ENCODE measurements at places on chromosomes 4 and X.

GRCh38 chr4:108346818-108347210 lies 178.1 kb upstream of the LEF1 start:
- no peak for DNase-seq

DNA sequence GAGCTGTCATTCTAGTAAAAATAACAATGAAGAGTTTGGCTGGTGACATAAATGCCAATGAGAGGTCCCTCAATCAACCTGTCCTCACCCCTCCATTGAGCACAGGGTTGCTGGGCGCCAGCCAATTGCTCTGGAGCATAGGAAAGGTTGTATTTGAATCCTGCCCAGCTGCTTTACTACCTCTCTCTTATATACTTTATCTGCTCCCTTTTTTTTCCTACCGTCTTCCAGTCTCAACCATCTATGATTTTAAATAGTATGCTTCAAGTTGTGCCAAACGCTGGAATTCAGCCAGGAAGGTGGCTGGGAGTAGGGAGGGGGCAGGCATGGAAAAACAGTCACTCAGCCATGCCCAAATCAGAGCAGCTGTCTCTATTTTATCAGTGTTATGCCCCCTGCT lies 153.8 kb downstream of the NR3C2 start:
- no peak for DNase-seq

- DNase-seq, result no peak
Measured at GRCh38 chrX:29431895-29432294, 783.5 kb upstream of the MAGEB2 start.

DNA sequence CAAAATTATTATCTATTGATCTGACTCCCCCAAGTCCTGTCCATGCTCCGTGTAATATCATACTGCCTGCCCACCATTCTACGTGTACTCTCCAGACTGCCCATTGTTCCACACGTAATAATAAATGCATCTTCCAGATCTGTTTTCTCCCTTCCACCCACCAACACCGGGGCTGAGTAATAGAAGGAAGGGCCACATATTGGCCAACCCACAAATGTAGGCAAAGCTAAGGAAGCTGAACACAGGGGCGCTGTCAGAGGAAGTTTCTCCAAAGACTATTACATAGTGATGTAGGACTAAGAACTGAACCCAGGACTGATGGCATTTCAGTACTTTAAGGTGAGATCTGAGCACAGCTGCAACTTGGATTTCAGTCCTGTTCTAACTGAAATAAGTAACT lies 135.8 kb upstream of the GUCY1A1 start:
- DNase-seq, result no peak

- DNase-seq, result no peak
Measured at GRCh38 chr4:139977838-139978609, 176.0 kb downstream of the MAML3 start.

- no peak for DNase-seq
Measured at GRCh38 chr4:88382621-88383020, 4.0 kb downstream of the HERC6 start.

- no peak for DNase-seq
Measured at GRCh38 chr4:11313157-11313943, 115.3 kb downstream of the HS3ST1 start.

DNA sequence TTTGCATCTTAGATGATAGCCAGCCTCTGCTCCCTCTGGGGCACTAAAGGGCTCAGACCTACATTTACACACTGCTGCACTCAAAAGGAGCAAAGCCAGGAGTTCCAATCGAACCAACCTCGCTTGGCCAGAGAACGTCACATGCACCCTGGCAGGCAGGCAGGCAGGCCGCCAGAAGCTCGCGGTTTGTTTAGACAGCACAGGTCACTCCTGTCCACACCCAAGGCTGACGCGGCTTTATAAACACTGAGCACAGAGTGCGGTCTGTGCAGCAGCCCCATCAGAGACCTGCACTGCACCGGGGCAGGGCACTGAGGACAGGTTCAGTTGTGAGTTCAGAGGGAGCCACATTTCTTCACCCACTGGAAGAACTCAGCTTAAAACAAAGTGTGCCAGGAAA lies 143.9 kb downstream of the BCOR start:
- DNase-seq, result no peak

DNA sequence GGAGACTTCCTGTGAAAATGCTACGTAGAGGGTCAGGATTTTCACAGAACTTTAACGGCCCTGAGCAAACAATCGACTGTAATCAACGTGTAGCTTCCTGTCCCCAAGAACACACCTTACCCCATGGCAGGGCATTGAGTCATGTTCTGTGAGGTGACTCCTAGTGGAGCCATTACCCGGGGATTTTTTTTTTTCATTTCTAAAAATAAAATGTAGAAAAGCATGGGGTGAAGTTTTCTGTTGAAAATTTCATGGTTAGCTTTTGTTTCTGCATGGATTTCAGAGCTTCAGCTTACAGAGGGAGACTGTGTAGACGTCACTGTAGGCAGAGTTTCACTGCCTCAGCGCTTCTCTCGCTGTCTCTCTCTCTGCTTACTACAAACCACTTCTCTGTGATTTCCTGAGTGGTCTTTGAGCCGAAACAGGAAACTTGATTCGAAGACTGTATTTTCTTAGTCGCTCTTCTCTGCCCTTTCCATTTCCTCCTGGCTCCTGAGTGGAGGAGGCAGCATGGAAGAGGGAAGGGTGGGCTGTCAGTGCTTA lies 111.7 kb downstream of the NFKB1 start:
- DNase-seq, result peak; percentile 41

- no peak for DNase-seq
Measured at GRCh38 chrX:154541896-154542722, 4.5 kb downstream of the G6PD start.

DNA sequence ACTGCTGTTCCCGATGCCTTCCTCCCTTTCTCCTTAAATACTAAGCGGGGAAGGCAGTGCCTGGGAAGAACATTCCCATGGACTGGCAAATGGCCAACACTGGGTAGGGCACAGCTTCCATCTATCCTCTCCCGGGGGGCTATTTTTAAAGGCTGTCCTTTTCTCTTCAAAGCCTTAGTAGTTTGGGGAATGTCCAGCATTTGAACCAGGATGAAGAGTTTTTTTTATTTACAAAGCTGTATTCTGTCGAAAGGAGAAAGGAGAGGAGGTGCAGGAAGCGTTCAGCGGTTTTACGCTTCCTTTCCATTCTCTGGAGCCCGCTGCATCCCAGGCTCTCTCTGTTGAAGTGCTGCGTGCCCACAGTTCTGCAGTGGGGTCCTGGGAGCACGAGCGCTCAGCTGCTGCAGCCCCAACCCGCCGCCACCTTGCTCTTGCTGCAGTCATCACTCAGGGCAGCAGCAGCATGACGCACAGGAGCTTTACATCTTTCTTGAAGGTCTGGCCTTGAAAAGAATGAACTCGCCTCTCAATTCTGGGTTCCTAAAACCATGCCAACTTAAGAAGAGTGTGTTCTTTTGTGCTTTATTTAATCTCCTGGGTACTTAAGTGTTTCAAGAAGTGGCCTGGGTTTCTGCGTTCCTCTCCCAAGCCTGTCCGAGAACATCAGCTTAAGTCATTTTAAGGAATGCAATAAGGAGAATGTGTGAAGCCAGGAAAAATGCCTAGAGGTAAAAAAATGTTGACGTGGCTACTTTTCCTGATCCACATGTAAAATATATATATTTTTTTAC lies 427.2 kb downstream of the MAPK10 start:
- DNase-seq, result no peak

GRCh38 chr4:128471576-128471975 lies 184.0 kb upstream of the PGRMC2 start:
- no peak for DNase-seq

- DNase-seq, result no peak
Measured at GRCh38 chr4:109276482-109277095, 25.9 kb downstream of the COL25A1 start.

GRCh38 chr4:119315036-119315435 lies 6.9 kb downstream of the FABP2 start:
- DNase-seq, result no peak

- DNase-seq, result no peak
Measured at GRCh38 chr4:88286897-88287296, 2.5 kb upstream of the PPM1K start.

GRCh38 chrX:19958552-19959486 lies 32.0 kb downstream of the BCLAF3 start:
- no peak for DNase-seq

GRCh38 chr4:55012363-55013230 lies 112.8 kb downstream of the KDR start:
- no peak for DNase-seq

DNA sequence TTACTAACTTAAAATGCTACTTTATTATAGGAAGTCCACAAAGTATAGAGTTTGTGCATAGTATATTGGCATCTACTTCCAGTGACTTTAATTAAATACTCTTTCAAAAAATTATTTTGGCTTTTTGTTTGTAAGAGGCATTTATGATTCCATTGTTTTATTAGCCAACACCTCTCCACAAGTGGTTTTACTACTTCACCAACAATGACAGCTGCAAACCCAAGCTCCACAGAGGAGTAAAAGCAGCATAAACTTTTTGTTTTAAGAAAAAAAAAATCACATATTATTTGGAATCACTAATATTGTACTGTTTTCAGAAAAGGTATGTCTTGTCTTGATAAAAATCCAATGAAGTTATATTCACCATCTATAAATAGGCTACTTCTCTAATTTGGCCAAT lies 88.5 kb downstream of the FIP1L1 start:
- DNase-seq, result no peak

GRCh38 chr4:92520563-92520962 lies 216.8 kb downstream of the GRID2 start:
- DNase-seq, result no peak

- no peak for DNase-seq
Measured at GRCh38 chrX:24465532-24465865, 413 bp downstream of the PDK3 start.

DNA sequence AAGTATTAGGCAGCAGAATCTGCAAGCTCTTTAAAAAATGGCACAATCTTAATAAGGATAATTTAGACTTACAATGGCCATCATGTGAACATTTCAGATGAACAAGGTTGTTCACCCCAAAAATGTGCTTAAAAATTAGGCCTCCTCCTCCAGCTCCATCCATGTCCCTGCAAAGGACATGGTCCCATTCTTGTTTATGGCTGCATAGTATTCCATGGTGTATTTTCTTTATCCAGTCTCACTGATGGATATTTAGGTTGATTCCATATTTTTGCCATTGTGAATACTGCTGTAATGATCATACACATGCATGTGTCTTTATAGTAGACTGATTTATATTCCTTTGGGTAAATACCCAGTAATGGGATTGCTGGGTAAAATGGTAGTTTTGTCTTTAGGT lies 29.1 kb upstream of the MAGEA8 start:
- no peak for DNase-seq

DNA sequence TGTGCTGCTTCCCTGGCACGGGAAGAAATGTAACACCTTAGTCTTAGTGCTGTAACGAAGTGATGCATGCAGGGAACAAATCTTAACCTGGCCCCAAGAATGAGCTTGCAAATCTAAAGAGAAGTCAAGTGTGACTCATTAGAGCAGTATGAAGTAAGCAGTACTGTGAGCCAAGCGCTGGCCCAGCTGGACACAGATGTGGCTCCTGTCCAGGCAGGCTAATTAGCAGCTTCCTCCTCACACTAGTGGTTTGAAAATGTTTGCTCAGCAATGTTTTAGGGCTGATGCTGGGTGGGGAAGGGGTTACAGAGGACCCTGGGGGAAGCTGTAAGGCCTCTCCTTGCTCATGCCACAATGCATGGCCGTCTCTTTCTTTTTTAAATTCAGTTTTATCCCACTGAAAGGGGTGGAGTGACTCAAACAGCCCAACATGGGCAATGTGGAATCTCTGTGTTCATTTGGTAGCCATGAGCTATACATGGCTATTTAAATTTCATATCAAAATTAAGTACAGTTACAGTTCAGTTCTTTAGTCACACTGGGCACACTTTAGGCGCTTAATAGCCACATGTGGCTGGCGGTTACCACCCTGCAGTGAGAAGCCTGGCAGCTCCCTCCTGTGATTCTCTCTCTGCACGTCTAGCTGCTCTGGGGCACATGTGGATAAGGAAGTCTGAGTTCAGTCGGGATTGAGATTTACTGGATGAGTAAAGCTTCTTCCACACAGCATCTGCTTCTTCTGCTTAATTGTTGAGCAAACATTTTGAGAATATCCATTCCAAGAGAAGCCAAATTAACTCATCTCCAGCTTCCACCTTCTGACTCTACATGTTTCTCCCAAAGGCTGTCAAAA lies 48.8 kb downstream of the MAP7D2 start:
- DNase-seq, result no peak

- DNase-seq, result no peak
Measured at GRCh38 chr4:173498023-173498422, 32.0 kb downstream of the HAND2 start.

- no peak for DNase-seq
Measured at GRCh38 chr4:10031668-10032590, 10.6 kb upstream of the SLC2A9 start.

DNA sequence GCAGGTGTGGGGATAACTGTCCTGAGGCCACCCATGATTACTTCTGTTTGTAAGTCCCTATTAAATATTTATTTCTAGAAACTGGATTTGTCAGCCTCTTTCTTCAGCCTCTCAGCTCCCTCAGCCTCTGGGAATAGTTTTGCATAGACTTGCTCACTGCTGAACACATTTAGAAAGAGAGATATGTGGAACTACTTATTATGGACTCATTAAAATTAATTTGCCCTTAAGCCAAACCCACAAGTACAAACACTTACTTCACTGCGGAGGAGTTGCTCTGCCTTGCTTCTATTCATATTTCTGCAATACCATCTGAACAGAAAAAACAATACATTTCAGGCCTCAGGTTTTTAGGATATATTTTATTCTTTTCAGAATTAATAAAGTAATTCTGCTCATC lies 22.4 kb upstream of the TXK start:
- no peak for DNase-seq

DNA sequence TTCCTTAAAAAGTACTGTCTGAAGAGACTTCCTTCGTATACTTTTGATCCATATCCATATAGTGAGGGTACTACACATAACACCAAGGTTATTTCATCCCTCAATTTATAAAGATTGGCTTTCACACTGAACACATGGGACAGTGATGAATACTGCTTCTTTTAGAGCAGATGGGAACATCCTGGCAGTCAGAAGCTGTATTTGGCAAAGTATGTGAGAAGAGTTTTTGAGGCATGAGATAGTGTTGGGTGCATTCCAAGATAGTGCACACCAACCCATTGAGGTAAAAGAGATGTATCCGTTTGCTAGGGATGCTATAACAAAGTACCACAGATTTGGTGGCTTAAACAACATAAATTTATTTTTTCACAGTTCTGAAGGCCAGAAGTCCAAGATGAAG lies 141.1 kb downstream of the MOSPD2 start:
- DNase-seq, result no peak

DNA sequence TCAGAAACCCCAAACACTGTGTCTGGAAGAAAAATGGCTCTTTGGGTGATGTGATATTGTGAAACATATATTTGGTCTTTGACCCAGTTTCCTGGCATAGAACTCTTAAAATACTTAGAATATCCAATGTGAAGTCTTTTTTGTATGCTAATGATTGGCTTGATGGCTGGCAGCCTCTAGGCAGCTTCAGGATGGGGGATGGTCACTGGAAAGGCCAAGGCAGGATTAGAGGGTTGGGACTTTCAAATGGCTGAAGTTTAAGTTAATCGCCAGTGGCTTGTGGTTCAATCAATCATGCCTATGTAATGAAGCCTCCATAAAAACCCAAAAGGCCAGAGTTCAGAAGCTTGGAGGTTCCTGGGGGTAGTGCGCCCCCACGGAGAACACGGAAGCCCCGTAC lies 33.5 kb upstream of the ESX1 start:
- no peak for DNase-seq

GRCh38 chr4:98939438-98939837 lies 10.5 kb upstream of the EIF4E start:
- DNase-seq, result no peak

Measured in central memory CD8-positive, alpha-beta T cell (primary cell).